ENCODE measurements at places on chromosomes 2 and 18.

GRCh38 chr2:55009277-55010060 is 40.8 kb downstream of the RTN4 start:
- DNase-seq, result no peak

GRCh38 chr18:58015065-58015780 is 28.8 kb upstream of the NEDD4L start:
- no peak for DNase-seq

GRCh38 chr2:163652751-163653150 is 83.1 kb downstream of the FIGN start:
- DNase-seq, result no peak

DNA sequence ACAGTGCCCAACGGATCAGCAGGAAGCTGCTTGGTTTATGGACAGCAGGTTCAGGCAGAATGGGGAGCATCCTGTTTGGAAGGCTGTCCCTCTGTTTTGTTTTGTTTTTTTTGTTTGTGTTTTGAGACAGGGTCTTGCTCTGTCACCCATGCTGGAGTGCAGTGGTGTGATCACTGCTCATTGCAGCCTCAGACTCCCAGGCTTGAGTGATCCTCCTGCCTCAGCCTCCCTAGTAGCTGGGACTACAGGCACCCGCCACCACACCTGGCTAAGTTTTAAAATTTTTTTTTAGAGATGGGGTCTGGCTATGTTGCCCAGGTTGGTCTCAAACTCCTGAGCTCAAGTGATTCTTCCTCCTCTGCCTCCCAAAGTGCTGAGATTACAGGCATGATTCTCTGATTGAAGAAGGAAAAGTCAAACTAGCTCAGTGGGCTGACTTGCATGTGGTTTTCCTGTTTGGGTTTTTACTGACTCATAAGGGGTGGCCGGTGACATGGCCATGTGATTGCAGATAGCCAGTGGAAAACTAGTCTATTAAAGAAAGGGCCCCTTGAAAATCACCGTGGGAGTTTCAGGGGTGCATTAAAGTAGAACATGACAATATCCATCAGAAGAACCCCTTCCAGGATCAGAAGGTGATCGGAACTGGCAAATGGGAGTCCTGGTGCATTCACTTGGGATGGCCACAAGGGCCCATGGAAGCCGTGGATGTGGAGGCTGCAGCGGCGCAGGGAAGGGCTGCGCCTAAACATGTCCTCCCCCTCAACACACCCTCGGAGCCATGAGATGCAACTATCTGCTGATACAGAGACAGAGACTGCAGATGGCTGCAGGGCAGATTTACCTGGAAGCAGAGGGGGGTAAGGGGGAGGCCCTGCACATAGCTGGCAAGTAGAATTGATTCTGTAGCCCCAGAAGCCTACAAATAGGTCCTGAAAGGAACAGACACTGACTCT is 26.5 kb downstream of the AQP12B start:
- DNase-seq, result peak; percentile 59

- DNase-seq, result no peak
Observed at GRCh38 chr18:23963443-23964165, 51.0 kb upstream of the TTC39C start.

DNA sequence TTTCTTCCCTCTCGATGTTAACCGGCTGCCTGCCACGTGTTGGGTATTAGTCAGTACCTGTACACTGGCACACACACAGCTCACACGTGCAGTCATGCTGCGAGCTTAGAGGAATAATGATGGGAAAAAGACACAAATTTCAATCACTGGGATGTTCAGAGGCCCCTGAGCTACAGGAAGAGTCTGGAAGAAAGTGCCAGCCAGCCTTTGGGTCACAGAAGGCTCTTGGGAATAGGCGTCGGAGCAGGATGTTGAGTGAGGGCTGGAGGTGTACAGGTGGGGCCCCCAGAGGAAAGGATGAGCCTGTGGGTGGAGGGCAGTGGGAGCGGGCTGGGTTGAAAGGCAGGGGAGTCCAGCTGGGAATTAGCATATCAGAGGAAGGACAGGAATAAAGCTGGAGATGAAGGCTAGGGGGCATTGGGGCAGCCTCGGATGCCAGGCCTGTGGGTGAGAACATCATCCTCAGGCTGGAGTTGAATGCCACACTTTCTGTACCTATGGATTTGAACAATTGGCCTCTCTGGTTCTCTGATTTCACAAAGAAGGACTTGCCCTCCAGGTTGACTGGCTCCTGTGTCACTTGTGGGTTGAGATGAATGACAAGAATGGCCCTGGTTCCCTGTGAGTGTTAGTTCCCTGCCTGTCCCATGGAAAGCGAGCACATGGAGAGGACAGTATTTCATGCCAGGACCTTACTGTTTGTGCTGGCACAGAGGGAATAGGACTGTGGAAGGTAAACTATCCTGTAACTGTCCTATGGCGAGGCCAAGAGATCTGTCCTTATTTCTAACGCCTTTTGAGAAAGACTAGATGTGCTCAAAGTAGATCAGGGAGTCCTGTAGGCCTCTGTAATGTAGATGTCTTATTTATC is 40.6 kb downstream of the GREB1 start:
- no peak for DNase-seq

DNA sequence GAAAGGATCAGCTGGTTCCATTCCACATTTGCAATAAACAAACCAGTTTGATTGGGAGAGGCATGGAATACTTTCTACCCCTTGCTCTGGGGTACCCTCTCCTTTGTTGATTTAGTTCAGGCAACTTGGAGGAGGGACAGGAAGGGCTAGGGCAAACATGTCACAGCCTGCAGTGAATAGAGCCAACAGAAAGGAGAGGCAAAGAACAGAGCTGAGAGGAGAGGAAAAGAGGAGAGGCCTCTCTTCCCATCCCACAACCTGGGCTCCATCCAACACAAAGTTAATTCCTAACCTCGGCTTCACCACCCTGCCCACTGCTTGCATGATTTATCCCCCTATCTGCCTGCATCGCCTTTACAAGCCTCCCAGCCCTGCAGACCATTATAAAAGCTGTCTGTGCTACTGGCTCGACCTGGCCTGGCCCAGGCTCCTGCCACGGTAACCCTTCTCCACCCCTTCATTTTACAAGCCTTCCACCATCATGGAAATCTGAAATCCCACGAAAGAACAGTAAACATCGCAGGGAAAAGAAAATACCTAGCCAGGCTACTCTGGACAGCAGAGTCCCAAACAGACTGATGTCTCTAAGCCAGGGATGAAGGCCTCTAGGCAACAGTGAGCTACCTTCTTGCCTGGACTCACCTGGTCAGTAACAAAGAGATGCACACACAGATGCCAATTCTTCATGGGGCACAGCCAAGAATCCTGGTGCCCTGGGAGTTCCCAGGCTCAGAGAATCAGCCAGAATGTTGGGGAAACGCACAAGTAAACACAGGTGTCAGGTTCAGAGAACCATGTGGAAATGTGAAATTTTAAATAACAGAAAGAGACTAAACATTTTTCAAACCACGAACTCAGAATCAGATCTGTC is 43.6 kb downstream of the NHEJ1 start:
- DNase-seq, result no peak

DNA sequence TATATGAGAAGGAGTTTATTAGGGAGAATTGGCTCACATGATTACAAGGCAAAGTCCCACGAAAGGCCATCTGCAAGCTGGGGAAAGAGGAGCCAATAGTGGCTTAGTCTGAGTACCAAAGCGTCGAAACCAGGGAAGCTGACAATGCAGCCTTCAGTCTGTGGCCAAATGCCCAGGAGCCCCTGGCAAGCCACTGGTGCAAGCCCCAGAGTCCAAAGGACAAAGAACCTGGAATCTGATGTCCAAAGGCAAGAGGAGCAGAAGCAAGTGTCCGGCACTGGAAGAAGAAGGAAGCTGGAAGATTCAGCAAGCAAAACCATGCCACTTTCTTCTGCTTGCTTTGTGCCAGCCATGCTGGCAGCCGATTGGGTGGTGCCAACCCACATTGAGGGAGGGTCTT is 74.3 kb upstream of the NPAS2 start:
- DNase-seq, result no peak

DNA sequence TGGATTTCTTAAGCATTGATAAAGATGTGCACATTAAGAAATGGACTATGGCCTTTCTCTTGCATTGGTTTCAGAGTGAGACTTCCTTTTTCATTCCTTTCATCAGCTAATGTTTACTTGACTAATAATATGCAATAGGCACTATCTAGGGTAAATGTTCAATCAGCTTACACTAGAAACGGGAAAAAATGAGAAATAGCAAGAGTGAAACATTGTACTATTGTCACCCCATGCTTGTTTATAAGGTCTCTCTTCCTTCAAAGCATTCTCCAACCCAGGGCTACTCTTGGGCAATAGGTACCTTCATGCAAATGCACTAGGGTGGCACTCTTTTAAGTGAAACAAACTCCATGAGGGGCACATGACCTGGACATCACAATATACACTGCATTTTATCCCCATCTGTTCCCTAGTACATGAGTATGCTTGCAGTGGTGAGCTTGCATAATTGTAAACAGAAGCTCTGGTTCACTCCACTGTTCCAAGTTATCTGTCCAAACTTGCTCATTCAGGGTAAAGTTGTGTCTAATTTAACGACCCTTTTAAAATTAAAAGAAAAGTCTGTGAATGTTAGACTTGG is 402.3 kb downstream of the ERBB4 start:
- no peak for DNase-seq

- DNase-seq, result peak; percentile 68
Observed at GRCh38 chr2:131093006-131093695, at the start of gene FAM168B. Gene FAM168B (minus strand): TSS chr2:131093460. CDS start chr2:131082646, 10,814 bp downstream.

- no peak for DNase-seq
Observed at GRCh38 chr2:231920366-231920765, 5.8 kb downstream of the NPPC start.

- no peak for DNase-seq
Observed at GRCh38 chr2:74845991-74846390, 12.1 kb downstream of the HK2 start.

DNA sequence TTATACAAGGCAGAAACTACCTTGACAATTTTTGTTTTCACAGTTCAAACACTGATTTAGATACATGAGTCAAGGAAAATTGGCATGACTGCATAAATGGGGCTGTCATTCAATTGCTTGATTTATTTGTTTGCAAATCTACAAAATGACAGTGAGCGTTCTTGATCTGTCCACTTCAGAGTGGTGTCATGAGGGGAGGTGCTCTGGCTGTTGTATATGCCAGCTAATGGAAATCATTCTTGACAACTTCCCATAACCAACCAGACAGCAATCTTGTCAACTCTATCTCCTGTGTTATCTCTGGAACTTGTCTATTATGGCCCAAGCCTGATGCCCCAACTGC is 120.6 kb upstream of the UGP2 start:
- no peak for DNase-seq

- DNase-seq, result peak; percentile 72
Observed at GRCh38 chr18:57210107-57210715, 63.3 kb downstream of the BOD1L2 start.
